Stimulated activated CD8-positive, alpha-beta memory T cell treated with anti-CD3 and anti-CD28 coated beads, Interleukin-2, amount 100 ng/mL, for 1 hour (primary cell): ENCODE measurements at places on chromosomes 13 and 19.
A peak's percentile ranks its signal among the peaks of the same experiment; 100 is the strongest.

GRCh38 chr19:18070181-18070580 lies 16.6 kb downstream of the IL12RB1 start:
- no peak for DNase-seq

- no peak for DNase-seq
Observed at GRCh38 chr13:110291286-110291685, 15.7 kb downstream of the COL4A1 start.

- DNase-seq, result no peak
Observed at GRCh38 chr13:42477596-42478190, 96.3 kb upstream of the TNFSF11 start.

GRCh38 chr19:37506387-37507166 lies at the start of gene ZNF793:
Gene ZNF793, plus strand, starts transcription at chr19:37506939. Its CDS starts 16,501 bp downstream, at chr19:37523440.
- DNase-seq, result peak; percentile 70

- peak; percentile 34 for DNase-seq
Observed at GRCh38 chr13:40187841-40188591, 478.4 kb downstream of the FOXO1 start.

DNA sequence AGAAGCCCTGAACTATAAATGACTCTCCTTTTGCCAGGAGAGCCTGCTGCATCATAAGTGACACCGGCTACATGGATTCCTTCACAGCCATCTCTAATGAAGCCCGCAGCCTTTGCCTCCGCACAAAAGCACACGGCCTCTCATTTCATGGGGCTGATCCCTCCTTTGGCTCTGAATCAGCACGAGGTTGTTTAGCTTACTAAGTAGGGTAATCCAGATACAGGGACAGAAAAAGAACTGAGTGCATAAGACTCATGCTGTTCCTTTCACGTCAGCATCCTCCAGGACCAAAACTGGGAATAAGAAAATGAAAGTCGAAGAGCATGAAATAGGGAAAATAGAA lies 136.3 kb downstream of the DCT start:
- no peak for DNase-seq

- no peak for DNase-seq
Observed at GRCh38 chr13:68636784-68637183, 1406.6 kb upstream of the PCDH9 start.

GRCh38 chr19:40960062-40960685 lies 30.9 kb upstream of the CYP2B6 start:
- no peak for DNase-seq

GRCh38 chr13:83182845-83183244 lies 699.4 kb downstream of the SLITRK1 start:
- no peak for DNase-seq

DNA sequence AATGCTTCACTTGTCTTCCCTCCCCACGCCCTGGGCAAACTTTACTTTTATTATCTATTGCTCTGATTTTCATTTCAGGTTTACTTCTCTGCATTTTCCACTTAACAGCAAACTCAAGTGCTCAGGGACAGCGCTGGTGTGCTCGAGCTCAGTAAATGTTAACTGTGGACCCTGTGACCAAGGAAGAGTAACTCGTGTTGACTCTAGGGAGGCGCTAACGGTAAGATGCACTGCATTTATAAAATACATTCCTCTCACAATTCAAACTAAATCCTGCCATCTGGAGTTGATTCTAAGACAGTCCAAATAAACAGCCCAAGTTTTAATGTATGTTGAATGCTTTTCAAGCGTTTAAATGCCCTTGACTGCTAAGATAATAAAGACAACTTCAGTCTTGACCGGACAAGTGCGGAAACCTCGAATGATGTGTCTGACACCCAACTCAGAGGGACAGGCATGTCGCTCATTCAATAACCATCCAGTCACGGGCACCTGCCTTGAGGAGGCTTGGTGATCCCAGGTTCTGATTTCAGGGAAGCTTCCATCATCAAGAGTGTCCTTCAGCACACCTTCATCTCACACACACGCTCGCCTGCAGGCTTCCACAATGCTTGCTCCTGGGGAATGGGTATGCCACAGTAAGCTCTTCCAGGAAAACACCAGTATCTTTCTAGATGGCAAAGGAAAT lies 93.2 kb downstream of the STK24 start:
- DNase-seq, result no peak

- DNase-seq, result no peak
Observed at GRCh38 chr19:49347835-49348234, 12.6 kb downstream of the CD37 start.

DNA sequence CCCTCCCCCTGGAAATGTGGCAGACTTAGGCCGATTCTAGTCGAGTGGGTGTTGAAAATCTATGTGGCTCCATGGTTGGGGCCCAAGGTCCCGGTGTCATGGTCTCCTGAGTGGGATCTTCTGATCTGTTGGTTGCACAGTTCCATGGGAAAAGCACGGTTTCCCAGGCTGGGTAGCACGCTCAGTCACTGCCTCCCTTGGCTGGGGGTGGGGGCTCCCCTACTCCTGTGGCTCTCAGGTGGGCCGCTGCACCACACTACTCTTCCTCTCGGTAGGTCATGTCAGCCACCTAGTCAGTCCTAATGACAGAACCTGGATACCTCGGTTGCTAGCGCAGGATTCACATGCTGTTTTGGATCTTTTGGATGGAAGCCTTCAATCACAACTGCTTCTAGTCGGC lies 247.0 kb downstream of the SPRY2 start:
- DNase-seq, result no peak

- DNase-seq, result no peak
Observed at GRCh38 chr19:30703645-30704044, 331.5 kb downstream of the ZNF536 start.

GRCh38 chr13:30371649-30372265 lies 50.5 kb upstream of the UBE2L5 start:
- DNase-seq, result no peak

GRCh38 chr19:41352609-41353465 lies 885 bp downstream of the TGFB1 start:
- peak; percentile 62 for DNase-seq

DNA sequence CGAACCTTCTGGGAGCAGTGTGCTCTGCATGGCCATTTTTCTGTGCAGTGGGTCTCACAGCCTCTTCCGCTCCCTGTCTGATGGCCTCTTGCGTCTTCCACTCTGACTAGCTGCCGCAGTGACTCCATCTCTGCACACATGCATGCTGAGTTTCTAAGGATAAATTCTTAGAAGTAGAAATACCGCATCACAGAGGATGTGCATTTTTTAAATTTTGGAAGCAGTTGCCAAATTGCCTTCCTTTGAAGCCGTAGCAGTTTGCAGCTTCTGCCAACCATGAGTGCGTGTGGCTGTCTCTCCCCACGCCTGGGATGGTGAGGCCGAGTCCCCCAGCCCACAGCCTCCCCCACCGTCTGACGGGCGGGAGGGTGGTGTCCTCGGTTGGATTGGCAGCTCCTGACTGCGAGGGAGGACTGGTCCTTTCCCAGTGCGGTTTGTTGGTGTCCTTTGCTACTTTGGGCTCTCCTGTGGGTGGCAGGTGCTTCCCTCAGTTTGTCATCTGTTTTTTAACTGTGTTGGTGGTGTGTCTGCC lies 9.8 kb downstream of the FZR1 start:
- no peak for DNase-seq

DNA sequence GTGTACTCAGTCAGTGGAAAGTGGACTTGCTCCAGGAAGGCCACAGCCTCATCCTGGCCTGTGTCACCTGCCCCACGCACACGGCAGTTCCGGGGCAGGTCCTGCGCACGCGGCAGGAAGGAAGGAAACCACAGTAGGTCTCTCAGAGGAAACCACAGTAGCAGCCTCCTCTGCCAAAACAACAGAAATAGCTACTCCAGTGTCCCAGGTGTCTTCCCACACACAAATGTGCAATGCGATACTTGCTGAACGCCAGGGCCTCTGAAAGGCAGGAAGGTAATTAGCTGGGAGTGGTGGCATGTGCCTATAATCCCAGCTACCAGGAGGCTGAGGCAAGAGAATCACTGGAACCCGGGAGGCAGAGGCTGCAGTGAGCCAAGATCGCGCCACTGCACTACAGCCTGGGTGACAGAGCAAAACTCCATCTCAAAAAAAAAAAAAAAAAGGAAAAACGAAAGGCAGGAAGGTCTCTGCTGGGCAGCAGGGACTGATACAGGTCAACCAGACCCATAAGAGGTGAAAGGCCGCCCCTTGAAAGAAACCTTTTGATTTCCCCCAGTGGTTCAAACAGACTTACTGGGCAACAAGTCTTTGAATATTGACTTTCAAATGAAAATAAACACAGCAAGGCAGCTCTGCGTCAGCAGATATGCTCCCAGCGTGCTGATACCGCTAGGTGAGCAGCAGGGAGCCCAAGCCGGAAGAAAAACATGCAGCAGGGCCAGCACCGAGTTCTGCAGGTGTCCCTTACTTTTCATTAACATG lies 49.5 kb downstream of the CRYL1 start:
- peak; percentile 39 for DNase-seq

- DNase-seq, result no peak
Observed at GRCh38 chr13:27064252-27064995, 107.2 kb downstream of the USP12 start.

- DNase-seq, result no peak
Observed at GRCh38 chr19:54335164-54335563, 3.8 kb downstream of the LILRA4 start.

GRCh38 chr13:99003851-99004471 lies 26.1 kb upstream of the DOCK9 start:
- DNase-seq, result no peak

DNA sequence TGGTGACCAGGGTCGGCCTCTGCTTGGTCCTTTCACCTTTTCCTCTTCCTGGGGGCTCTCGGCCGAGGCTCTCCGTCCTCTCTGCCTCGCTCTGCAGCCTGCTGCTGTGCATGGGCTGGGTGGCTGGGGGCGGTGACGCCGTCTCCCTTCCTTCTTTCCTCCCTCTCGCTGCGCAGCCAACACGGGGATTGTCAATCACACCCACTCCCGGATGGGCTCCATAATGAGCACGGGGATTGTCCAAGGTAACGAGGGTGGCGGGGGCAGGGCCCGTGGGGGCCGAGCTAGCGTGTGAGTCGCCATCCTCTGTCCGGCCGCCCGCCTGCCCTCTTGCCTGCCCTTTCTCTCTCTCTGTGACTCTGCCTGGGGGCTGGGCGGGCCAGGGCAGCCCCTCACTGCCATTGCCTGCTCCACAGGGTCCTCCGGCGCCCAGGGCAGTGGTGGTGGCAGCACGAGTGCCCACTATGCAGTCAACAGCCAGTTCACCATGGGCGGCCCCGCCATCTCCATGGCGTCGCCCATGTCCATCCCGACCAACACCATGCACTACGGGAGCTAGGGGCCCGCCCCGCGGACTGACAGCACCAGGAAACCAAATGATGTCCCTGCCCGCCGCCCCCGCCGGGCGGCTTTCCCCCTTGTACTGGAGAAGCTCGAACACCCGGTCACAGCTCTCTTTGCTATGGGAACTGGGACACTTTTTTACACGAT lies 7.1 kb downstream of the YIPF2 start:
- DNase-seq, result no peak

DNA sequence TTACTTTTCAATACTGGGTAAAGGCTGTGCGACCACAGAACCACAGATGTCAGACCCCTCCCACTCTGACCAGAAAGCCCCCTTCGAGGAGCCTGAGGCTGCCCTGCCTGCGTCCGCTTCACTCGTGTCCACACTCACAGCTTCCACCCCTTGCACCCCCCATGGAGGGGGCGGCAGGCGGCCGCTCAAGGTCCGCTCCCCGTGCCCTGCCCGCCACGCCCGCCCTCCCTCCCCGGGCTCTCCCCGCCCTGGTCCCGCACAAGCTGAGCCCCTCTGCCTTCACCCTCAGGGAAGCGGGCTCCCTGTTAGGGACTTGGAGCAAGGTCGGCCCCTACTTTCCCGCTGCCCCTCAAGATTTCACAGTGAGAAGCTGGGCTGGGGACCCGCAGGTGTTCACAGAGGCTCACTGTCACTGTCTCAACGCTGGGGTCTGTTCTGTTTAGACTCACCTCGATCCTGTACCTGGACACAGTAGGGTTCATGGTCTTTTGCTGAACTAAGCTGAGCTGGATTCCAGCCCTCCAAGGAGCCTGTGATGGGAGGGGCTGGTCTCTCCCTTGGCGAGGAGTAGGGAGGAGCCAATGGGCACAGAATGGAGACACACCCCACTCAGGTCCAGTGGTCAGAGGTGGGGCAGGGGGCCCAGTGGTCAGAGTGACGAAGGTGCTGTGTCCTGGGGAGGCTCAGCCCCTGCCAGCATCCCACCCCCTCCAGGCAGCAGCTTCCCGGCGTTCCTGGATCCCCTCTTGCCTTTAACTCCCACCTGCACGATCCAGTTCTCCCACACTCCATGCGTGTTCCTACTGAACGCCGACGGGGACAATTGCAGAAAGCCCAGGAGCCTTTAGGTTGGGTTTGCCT lies 69.5 kb downstream of the SPACA7 start:
- DNase-seq, result no peak

GRCh38 chr13:38735665-38736440 lies 49.0 kb downstream of the FREM2 start:
- DNase-seq, result no peak

GRCh38 chr19:17576758-17577456 lies 21.5 kb downstream of the COLGALT1 start:
- no peak for DNase-seq

DNA sequence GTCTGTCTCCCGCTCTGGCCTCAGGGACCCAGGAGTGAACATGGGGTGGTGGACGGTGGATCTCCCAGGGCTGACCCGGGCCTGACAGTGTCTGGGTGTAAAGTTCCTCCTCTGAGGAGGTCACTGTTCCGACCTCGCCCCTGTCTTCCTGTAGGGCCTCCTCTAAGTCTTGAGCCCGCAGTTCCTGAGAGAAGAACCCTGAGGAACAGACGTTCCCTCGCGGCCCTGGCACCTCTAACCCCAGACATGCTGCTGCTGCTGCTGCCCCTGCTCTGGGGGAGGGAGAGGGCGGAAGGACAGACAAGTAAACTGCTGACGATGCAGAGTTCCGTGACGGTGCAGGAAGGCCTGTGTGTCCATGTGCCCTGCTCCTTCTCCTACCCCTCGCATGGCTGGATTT lies at the start of gene SIGLEC9:
TSS of gene SIGLEC9 (plus strand) at position 178 of the 400 bp plus-strand sequence. CDS start at position 247, 69 bp downstream.
- no peak for DNase-seq

GRCh38 chr13:41352935-41353840 lies 42.1 kb downstream of the NAA16 start:
- DNase-seq, result no peak

DNA sequence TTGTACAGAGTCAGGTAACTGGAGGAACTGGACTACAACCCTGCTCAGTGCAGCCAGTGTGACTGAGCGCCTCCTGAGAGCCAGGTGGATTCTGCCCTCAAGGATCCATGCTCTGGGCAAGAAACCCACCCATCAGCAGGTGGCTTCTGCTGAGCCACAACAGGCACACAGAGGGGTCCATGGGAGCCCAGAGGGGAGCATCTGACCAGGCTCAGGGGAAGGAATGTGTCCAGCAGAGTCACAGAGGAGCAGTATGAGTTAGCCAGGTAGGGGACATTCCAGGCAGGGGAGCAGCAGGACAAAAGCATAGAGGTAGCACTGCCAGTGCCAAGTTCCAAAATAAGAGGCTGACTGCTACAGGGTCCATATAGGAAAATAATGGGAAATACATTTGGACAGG lies 19.9 kb downstream of the DHRS12 start:
- DNase-seq, result no peak

GRCh38 chr13:39407138-39407537 lies 195.9 kb downstream of the LHFPL6 start:
- DNase-seq, result no peak

GRCh38 chr13:40984668-40985366 lies 34.3 kb downstream of the ELF1 start:
- DNase-seq, result no peak

- no peak for DNase-seq
Observed at GRCh38 chr13:48827709-48828108, 148.0 kb upstream of the FNDC3A start.
